ENCODE measurements at places on chromosomes 13 and 19.
A peak's percentile ranks its signal among the peaks of the same experiment; 100 is the strongest.

DNA sequence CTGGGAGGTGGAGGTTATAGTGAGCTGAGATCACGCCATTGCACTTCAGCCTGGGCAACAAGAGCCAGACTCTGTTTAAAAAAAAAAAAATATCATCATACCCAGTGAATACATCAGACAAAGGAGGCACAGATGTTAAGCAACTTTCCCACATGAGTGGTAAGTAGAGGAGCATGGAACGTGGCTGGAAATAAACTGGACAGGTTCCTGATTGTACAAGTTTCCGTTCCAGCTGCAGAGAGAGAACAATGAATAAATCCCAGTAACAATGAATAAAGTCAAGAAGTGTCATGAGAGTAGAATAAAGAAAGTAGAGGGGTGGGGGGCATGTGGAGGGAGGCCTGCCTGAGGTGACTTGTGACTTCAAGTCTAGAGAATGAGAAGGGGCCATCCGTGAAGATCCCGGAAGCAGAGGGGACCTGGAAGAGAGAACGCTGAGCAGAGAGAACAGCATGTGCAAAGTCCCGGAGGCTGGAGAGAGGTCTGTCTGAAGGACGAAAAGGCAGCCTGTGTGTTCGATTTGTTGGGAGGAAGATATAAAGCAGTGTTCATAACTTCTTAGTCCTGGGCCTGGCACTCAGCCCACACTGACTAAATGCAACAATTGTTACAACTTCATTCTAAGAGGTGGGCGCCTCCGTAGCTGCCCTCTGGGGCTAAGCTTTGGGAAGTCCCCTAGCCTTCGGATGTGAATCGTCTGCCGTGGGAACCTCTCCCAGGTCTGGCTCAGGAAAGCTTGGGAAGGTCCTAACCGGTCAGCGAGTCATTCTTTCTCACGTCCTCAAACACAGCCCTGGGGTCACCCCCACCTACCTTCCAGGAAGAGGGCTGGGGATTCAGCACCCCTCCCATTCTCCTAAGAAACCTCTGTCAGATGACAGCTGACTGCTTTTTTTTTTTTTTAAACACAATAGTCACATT is 15.3 kb upstream of the ARHGEF18 start:
- no peak for DNase-seq

GRCh38 chr19:44757057-44757734 is 8.7 kb downstream of the BCL3 start:
- peak; percentile 72 for DNase-seq

GRCh38 chr13:80462567-80462966 is 121.6 kb upstream of the SPRY2 start:
- no peak for DNase-seq

GRCh38 chr13:80877209-80877943 is 536.5 kb upstream of the SPRY2 start:
- DNase-seq: no peak

DNA sequence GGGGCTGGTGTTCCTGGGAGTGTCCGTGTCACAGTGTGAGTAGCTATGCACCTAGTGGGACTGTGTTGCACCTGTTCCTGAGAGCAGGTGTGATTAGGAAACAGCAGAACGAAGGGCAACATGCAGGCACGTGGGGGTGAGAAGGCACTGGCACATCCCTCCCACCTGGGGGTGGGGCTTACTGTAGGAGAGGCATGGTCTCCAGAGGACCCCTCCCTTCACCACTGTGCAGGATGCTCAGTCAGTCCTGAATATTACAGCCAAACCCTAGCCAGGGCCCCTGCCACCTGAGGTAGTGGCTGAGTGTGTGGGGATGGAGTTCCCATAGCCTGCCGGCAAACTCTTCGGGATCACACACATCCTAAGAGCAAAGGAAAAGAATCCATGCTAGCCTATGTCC is 99.2 kb downstream of the ZDHHC20 start:
- no peak for DNase-seq

DNA sequence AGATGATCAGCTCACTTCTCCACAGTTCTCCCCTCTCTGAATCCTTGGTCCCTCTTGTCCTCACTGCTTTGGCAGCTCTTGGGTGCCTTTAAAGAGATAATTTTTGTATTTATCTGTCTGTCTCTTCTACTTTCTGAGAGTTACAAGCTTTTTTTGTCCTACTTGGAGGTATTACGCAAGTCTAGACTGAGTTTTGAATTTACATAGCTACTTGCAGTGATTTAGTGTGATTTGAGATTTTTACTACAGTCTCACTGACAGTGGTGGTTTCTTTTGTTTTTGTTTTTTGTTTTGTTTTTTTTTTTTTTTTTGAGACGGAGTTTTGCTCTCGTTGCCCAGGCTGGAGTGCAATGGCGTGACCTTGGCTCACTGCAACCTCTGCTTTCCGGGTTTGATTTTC is 22.1 kb downstream of the URI1 start:
- DNase-seq: no peak

GRCh38 chr13:32267836-32268439 is 47.2 kb downstream of the ZAR1L start:
- no peak for DNase-seq

GRCh38 chr19:23762884-23763711 is 4.4 kb upstream of the ZNF681 start:
- peak; percentile 81 for DNase-seq

DNA sequence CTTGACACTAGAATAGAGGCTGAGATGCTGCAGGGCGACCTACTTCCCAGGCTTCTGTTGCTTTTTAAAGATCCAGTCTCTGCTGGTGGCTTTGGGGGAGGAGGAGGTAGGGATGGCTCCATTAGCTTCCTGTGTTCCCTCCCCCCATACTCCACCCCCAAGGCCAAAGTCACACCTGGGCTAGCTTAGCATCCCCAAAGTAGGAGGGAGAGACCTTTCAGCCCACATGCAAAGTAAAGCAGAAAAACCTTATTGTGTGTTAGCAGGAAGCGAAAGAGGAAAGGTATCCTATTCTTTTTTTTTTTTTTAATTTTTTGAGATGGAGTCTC is 3.2 kb upstream of the TNPO2 start:
- DNase-seq: no peak

DNA sequence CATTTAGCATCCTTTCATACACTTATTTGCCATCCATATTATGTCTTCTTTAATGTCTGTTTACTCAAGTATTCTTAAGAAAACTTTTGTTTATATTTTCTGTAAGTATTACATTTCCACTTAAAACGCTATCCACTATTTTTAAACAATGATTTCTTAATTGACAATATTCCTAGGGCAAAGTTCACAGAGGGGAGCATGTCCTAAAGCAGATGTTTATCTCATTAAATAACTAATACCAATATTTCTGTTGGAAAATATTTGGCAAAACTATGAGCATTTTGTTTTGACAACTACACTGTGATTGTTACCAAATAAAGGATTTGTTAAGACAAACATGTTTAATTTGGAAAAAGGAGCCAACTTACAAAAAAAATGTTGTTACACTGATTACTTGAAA is 643.3 kb downstream of the SLITRK5 start:
- no peak for DNase-seq

DNA sequence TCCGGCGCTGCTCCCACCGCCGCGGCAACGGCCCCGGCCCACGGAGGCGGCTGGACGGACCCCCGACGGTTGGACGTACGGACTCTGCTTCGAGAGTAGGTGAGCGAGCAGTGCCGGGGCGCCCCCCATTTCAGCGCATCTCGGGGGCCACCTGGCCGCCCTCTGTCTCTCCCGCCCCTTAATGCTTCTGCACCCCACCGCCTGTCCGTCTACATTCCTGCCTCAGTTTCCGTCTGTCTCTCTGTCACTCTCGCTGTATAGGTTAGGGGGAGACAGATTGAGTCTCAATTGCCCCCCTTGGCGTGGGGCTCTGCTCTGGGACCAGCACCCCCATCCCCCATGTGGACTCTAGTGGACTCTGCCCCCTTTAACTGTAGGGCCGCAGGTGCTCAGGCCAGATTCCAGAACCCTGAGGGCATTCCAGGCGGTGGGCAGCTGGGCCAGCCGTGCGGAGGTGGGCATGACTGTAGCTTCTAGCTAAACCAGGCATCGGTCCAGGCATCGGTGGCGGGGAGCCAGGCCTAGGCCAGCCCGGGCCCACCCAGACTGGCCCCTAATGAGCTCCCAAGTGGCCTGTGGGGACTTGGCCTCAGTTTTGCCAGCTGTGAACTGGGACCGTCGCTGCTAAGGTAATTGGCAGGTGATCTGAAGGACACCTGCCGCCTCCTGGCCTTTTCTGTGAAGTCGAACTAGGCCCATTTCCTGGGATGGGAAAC is 373 bp downstream of the TNFAIP8L1 start:
- no peak for DNase-seq

DNA sequence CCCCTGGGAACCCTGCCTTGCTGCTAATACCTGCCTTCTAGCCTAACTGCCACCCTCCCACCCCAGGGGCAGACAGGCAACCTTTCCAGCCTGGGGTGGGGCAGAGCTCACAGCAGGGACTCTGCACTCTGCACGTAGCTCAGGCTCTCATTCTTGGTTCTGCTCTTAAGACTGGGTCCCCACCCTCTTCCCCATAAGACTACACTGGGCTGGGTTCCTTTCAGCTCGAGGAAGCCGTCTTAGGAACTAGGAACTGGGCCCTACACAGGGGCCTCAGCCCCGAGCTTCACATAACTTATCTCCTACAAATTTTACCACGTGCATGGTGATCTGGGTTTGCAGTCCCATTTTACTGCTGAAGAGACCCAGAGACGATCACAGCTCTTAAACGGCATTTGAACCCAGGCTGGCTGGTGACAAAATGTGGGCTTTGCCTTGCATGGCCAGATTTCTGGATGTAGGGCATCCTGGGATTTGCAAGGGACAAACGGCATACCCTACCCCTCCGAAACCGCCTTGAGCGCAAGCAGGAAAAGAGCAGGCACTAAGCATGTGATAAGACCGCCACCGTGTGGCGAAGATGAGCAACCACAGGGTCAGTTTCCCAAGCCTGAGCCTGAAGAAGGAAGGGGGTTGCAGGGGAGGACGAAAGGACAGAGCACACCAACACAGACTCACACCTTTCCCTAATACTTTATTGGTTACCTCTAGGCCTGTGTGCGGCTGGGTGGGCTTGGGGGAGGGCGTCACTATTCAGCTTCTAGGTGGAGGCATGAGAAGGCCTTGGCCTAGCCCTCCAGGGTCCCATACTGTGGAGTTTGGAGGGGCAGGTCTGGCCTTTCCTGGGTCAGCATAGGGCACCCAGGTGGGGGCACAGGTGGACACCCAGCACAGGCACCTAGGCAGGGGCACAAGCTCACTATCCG is 5.1 kb downstream of the JUNB start:
- peak; percentile 71 for DNase-seq

DNA sequence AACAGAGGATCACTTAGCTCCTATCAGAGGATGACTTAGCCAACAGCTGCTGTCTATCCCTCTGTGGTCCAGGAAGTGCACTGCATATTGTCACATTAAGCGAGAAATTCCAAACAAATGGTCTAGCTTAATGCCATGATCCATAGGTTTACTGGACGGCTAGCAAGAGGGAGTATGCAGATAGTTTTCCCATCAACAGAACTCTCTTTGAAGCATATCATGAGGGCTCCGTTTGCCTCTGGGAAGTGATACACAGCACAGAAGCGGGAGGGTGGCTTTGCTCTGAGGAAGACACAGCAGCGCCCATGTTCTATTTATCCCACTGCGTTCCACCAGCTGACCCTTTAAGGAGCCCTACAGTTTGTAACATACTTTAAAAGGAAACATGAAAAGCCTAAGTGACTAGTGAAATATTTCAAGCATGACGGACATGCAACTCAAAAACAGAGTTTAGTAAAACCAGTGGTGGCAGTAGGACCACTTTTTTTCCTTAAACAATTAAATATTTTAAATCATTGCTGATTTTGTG is 52.7 kb downstream of the COL4A1 start:
- no peak for DNase-seq

DNA sequence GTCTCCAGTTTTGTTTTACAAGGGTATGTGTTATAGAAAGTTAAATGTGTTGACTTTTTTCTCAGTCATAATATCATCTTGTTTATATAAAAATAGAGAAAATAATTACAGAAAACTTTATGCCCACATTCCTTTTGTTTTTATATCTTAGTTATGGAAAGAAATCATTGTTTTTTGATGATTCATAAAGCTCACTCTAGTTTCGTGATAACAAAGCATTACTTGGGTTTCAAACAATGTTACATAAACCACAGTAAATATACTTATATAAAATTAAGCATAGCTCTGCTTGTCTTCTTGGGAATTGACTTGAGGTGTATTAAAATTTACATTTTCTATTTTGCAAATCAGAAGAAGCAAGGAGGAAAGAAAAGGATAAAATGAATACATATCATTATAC is 111.8 kb downstream of the SGCG start:
- DNase-seq: no peak

- no peak for DNase-seq
Observed at GRCh38 chr19:5466814-5467291, 11.6 kb downstream of the ZNRF4 start.

DNA sequence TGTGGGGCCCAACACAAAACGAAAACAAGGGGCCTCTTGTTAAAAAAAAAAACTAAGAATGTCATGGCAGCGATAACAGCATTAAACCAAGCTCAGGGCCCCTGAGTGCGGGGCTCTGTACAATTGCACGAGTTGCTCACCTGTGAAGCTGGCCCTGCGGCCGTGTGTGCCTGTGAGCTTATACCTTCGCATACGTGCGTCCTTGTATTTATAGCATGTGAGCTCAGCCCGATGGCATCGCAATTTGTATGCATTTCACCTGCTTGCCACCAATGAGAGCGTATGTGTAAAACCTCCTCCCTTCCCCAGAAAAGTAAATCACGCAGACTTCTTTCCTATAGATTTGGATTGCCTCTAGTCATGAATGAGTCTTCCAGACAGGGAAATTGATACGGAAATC is 17.1 kb downstream of the HNRNPM start:
- DNase-seq: no peak

DNA sequence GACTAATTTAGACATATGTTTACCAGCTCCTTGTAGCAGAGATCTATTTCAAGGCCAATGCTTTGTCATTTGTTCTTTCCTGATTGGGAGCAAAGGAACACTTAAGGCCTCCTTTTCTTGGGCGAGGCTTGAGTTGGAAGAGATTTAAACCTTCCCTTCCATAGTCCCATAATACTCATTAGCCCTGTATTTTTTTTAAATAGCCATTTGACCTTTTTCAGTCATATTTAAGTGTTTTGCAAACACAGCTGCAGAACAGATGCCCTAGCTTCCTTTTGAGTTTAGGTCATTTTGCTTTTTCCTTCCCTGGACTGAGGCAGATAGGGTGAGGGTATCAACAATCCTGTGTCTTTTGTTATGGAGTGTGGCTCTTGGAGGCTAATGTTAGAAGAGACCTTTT is 198.3 kb downstream of the NBEA start:
- no peak for DNase-seq

GRCh38 chr13:43030548-43030947 is 7.2 kb downstream of the DNAJC15 start:
- DNase-seq: no peak

GRCh38 chr13:37617173-37617572 is 18.6 kb upstream of the POSTN start:
- peak; percentile 25 for DNase-seq

Data from AG08396 (cell line).